ENCODE measurements at places on chromosomes 7 and 10. TPM values are rescaled to one million over a fixed set of nuclear protein-coding genes. Genes with fewer than 3 reads are reported as not detected.
A peak's percentile ranks its signal among the peaks of the same experiment; 100 is the strongest.

Gene CALD1
- total RNA-seq, result 532 TPM

Gene CALHM3
- total RNA-seq, result not detected

Gene STRIP2
- 2.2 TPM for total RNA-seq

Gene ZNF783
- 2.8 TPM for total RNA-seq

- DNase-seq, result no peak
Observed at GRCh38 chr10:47113907-47114500, 186.0 kb upstream of the GDF10 start.

DNA sequence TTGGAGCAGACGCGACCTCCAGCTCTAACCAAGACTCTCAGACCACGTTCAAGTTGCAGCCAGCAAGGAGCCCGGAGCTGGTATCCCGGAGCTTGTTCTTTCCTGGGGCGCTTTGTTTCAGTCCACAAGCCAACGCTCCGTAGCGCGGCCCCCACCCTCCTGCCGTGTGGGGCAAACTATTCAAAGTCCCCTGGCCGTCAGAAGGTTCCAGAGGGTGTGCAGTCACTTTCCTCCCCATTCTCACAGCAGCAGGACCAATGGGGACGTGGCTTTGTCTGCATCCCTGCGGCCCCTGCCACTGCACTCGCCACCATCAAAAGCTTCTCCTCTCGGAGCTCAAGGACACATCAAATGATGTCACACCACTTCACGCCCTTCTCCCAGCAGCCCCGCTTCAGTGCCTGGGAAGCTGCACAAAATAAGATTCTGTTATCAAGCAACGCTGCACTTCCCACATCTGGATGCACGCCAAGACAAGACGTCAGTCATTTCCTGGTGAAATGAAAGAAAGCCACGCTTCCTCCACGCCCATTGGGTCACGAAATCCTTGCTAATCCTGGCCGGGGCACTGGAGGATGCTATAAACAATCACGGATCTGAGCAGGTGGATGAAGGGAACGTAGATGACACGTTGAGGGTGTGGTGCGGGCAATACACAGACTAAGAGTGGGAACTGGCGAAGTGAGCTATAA, 348.2 kb downstream of the PTPRN2 start:
- no peak for DNase-seq

DNA sequence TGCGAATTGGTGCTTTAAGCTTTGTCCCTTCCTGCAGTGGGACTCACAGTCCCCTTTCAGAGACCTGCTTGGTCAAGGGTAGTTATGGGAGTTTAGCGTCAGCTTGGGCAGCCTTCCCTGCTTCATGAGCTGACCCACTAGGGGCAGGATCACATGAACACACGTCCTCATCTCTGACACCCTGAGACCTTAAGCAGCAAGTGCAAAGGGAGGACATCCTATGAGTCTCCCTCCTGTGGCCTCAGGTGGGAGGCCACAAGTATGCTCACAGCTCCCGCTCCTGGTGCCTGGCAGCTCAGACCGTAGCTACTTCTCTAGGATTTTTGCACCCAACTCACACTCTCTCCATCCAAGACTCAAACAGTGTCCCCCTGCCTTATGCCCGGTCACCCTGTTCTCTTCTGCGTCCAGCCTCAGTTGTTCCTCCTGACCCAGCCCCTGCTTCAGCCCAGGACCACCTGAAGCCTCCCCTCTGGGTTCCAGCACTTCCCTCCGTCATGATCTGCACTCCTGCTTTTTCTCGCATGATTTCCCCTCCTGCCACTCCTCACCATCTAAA, 136.6 kb upstream of the FAM20C start:
- no peak for DNase-seq

DNA sequence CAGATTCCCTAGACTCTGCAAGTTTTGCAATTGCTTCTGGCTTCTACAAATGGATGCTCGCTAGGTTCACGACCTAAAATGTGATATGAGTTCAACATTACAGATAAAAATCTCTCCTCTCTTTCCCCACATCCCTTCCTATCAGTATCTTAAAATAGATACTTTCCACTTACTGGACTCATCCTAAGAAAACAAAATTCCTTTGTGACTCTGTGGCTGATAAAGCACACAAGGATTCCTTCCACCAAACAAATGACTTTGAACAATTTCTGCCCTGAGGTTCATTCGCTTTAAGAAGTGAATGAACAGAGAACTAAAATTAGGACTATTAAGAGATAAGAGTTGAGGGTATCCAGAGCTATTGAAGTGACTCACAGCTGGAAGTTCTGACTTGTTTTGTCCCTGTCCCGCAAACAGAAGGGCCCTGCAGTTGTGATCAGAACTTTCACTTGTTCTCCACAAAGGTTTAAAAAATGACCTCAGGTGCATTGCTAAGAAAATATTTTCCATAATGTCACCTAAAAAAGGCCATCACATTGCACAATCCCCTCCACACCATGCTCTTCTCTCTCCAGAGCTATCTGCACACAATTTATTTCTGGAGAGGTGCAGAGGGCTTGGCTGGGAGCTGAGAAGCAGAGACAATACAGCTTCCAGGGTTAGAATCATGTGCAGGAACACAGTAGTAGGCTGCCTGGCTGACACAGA, 96.1 kb downstream of the PIP4K2A start:
- peak; percentile 69 for DNase-seq

DNA sequence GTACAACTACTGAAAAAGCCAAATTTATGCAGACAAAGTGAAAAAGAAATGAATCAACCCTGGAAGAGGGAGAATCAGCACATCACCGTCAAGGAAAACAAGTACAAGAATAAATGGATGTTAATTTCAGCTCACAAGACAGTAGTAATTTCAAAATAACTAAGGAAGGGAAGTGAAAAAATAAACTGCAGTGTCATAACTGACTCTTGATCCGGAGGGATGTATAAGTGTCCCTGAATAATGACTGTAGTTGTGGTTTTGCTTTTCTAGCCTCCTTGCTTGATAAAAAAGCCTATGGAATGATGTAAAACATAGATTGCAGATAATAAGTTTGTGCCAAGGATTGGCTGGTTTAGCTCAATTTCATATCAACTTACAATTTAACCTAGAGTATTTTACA, 721.1 kb upstream of the C7orf33 start:
- no peak for DNase-seq

DNA sequence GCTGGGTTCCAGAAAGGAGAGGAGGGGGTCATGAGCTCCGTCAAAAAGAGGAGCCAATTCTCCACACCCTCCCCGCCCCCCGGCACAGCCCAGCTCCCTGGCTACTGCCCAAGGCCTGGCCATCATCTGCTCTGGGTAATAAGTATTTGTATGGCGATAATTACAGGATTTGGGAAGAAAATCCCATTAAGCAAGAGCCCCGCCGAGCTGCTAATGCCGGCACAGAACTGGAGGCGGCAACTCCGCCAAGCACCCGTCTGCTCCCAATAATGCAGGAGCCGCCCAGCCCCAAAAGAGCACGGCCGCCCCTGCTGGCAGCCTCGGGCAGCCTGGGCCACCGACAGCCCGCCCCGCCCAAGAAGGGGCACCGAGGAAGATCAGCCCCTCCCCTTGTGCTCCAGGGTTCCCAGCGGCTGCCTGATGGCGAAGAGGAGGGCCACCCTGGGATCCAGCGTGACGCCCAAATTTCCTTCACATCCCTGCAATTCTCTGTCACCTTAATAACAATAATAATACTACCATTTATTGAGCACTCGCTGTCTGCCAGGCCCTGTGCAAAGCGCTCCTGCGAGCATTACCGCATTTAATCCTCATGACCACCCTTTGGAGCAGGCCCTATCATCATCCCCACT, 5.9 kb downstream of the SLIT1 start:
- DNase-seq, result no peak
